IMR-90 (cell line): ENCODE measurements at places on chromosomes 6 and 20. TPM values are rescaled to one million over a fixed set of nuclear protein-coding genes. Genes with fewer than 3 reads are reported as not detected.

GRCh38 chr6:109174916-109175315 is 79.6 kb downstream of the CEP57L1 start:
- DNase-seq = no peak

DNA sequence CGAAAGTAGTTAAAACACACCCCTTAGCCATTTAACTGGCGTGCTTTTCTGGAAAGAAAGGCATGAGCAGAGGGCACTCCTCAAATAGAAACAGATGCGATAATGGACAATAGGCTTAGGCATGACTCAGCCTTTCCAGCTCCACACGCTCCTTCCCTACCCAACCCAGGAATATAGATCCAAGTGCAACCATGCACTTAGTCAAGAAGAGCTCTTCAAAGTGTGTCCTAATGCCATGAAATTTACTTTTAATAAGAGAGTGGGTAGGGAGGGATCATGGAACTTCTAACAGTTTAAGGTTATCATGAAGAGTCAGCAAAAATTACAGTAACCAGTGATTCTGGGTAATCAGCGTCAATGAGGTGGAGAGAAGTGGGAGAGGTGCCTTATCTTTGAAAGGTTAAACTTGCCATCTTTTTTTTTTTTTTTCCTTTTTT is 2.4 kb upstream of the EFHC1 start:
- peak; percentile 68 for DNase-seq

Gene HLA-DOA
- polyA plus RNA-seq = not detected in 2 replicates

GRCh38 chr6:147179809-147180208 is 24.4 kb upstream of the STXBP5 start:
- no peak for DNase-seq

- no peak for DNase-seq
Observed at GRCh38 chr6:168333039-168333438, 13.5 kb upstream of the DACT2 start.

Gene PLN
- polyA plus RNA-seq = not detected in 2 replicates
